ENCODE measurements at places on chromosomes 11 and 22.
A peak's percentile ranks its signal among the peaks of the same experiment; 100 is the strongest.

- DNase-seq = no peak
Observed at GRCh38 chr11:120401506-120401905, 65.3 kb downstream of the ARHGEF12 start.

DNA sequence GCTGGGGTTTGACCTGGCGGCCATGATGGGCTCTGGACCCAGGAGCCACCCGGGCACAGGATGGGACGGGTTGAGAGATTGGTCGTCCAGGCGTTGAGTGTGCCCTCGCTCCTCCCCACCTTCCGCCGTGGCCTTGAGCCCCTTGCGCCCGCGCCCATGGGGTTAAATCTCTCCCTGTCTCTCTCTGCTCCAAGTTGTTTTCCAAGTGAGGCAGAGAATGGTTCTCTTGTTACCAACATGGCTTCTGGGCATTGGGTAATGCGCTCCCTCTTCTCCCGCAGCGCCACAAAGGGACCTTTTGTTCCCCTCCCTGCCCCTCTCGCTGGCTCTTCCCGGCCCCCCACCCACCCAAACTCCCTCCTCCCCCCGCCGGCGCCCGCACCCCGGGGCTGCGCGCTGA lies 18.8 kb upstream of the PICK1 start:
- no peak for DNase-seq

- DNase-seq = no peak
Observed at GRCh38 chr11:61124574-61125309, 22.5 kb downstream of the CD5 start.

GRCh38 chr22:44182588-44183286 lies 2.0 kb downstream of the PARVG start:
- DNase-seq = no peak

GRCh38 chr11:13339195-13340153 lies 61.9 kb downstream of the BMAL1 start:
- peak; percentile 13 for DNase-seq

- DNase-seq = no peak
Observed at GRCh38 chr11:115345840-115346239, 158.4 kb downstream of the CADM1 start.

DNA sequence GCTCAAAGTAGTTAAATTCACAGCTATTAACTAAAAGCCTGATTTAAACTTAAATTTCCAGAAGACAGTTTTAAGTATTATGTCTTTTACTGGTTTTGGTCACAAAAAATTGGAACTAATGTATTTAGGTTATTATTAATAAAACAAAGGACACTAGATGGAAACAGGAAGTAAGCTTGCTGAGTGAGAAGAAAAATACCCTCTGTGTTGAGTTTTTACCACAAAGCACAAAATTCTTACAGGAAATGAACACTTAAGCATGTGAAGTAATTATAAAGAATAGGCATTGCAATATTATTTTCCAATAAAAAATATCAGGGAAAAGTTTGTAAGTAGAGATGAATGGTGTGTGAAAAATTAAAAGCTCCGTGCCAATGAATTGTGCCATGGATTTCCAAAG lies 46.3 kb downstream of the PIK3C2A start:
- DNase-seq = no peak

GRCh38 chr11:117878939-117879475 lies 2.5 kb upstream of the FXYD6 start:
- no peak for DNase-seq

- no peak for DNase-seq
Observed at GRCh38 chr11:76216536-76217325, 10.4 kb upstream of the WNT11 start.

DNA sequence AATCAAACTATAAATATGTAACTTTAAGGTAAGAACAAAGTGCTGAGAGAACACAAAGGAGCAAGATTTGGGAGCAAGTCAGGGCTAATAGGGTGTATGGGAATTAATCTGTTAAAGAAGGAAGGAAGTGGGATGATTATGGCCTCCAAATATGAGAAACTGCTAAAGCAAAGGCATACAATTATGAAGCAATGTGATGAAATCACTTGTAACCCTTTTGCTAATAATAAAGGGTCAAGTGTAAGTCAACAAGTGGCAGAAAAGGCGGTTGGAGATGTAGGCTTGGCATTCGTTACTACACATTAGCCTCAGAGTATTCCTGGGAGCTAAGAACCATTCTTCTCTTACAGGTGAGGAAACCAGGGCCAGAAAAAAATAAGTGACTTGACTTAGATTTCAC lies 1002.3 kb upstream of the TENM4 start:
- no peak for DNase-seq

DNA sequence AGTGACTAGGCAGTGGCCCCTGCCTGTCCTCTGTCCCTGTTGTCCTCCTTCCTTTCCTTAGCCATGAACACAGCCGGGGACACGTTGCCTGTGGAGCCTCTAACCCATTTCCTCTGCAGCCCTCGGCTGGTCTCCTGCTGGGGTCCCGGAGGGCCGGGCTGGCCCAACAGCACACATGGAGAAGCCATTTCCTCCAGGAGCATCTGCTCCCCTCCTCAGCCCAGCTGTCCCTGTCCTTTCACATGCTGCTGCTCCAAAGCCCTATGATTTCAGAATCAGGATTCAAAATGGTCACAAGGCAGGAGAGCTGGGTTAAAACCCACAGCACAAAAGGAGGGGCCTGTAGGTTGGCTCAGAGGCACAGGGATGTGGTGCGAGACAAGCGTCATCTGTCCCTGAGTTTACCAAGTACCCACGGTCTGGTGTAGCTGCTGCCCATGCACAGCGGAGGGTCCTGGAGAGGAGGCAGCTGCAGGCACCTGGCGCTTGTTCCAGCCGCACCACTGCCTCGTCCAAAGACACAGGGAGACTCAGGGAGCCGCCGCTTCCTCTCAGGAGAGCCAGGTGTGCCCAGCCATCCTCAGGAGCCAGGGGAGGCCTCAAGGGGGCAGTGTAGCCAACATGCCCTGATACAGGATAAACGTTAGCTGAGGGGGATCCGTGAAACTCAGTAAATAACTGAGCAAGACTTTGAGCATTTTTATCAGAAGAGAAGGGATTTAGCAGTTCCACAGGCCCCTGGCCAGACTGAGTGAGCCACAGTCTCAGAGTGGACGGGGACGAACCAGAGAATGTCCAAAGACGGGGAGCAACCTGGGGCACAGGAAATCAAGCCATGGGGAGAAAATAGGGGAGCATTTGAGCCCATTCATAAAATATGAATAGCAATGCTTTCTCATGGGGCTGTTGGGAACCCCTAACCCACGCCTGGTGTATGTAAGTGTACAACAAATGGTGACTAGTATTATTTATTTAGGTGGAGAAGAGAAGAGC lies 3.9 kb upstream of the VSIG10L2 start:
- no peak for DNase-seq

GRCh38 chr11:83403691-83404389 lies 117.7 kb upstream of the CCDC90B start:
- no peak for DNase-seq

DNA sequence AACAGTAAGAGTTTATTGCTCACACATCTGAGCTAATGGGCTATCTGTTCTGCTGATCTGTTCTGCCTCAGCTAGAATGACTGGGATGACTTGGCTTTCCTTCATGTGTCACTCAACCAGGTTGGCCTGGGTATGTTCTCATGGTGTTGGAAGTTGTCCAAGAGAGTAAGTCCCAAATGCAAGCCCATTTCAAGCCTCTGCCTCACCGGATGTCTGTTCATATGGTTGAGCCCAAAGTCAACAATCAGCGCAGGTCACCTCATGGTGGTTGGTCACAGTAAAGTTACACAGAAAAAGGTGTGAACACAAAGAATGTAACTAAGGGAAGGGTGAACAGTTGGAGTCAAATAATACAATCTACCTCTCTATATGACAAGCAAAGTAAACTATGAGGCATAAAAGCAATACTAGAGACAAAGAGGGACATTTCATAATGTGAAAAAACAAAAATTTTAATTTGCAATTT lies 1.9 kb downstream of the GDPD4 start:
- no peak for DNase-seq

- DNase-seq = peak; percentile 67
Observed at GRCh38 chr22:38353142-38353629, 36.0 kb upstream of the CSNK1E start.

GRCh38 chr22:26570864-26571525 lies 18.9 kb downstream of the TPST2 start:
- no peak for DNase-seq

- DNase-seq = peak; percentile 21
Observed at GRCh38 chr22:41619979-41620588, 759 bp downstream of the DESI1 start.

GRCh38 chr11:43269254-43269918 lies 42.4 kb upstream of the API5 start:
- no peak for DNase-seq

GRCh38 chr11:66045177-66045639 lies 3.8 kb downstream of the GAL3ST3 start:
- peak; percentile 70 for DNase-seq

DNA sequence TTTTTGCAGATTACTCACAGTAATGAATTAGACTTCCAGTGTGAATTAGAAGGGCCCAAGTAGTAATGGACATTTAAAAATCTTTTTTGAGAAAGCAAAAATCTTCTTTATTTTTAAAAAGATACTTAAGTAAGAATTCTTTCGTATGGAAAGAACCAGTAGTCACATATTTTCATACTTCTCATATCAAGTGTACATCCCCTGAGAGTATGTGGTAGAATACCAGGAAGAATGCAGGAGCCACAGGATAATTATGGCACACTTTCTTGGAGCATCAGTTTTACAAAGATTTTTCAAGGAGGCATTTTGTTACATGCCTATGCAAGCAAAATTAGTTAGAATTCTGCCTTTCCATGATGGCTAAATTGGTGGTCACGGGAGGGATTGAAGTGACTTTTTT lies 28.1 kb downstream of the POLD3 start:
- no peak for DNase-seq

- DNase-seq = no peak
Observed at GRCh38 chr11:72129381-72129780, 6.1 kb upstream of the FOLR3 start.

DNA sequence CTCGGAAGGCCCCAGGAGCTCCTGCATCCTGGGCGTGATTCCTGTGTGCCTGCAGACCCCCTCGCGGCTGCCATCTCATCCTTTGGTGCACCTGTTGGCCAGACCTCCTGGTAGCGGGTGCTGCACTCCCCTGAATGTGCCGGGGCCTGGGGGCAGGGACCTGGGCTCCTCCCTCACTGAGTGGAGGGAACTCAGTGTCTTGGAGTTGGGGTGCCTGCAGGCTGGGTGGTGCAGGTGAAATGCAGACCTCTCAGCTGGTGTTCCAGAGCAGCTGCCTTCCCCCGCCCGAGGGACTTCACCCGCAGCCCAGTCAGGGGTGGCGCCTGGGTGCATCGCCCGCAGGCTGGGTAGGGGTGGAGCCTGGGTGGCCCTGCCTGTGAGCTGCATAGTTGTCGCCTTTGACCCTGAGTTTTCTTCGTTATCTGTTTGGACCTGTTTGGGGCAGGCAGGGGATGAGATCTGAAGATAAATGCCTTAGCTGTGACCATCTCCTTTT lies 31.4 kb downstream of the LRP5 start:
- no peak for DNase-seq

DNA sequence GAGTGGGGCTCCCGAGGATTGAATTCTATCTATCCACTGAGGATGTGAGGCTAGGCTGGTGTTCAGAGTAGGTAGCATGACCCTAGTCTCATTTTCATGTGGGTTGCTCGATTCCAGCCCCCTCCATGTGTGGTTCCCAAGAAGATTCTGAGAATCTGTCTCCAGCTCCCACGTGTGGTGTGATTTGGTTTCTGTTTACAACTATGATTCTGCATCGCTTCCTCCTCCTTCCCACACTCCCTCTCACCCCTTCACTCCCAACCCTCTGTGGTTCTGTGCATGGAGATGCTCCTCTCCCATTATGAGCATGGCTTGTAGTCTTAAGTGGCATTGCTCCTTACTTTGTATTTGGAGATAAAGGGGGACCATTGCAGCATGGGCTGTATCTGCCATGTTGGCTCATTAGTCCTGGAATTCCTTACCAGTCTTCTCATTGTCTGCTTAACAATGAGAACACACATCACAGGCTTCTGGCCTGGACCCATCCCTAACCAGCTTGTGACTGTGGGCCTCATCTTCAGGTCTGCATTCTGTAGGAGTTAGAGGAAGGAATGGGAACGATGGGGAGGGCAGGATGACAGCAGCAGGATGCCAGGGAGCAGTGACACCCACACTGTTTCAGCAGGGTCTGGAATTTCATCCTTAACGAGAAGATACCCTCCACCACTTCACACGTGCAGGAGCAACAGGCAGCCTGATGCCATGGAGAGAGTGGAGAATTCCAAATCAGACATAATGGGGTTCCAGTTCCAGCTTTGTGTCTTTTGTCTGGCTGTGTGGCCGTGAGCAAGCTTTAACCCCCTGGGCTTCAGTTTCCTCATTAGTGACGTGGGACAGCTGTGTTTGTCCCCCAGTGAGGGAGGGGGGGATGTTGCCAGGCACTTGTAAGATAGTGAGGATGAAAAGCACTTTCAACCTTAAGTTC lies 86.0 kb downstream of the CCDC81 start:
- DNase-seq = no peak

- DNase-seq = no peak
Observed at GRCh38 chr11:86673055-86673843, 833 bp upstream of the ME3 start.

Data from stimulated activated CD4-positive, alpha-beta T cell treated with anti-CD3 and anti-CD28 coated beads, Interleukin-1b, Interleukin-23, amount 100 ng/mL, for 1 hour (primary cell).